Activated naive CD8-positive, alpha-beta T cell treated with anti-CD3 and anti-CD28 coated beads, Interleukin-2, amount 50 U/mL, for 16 hours (primary cell): ENCODE measurements at places on chromosomes 3 and 15.

DNA sequence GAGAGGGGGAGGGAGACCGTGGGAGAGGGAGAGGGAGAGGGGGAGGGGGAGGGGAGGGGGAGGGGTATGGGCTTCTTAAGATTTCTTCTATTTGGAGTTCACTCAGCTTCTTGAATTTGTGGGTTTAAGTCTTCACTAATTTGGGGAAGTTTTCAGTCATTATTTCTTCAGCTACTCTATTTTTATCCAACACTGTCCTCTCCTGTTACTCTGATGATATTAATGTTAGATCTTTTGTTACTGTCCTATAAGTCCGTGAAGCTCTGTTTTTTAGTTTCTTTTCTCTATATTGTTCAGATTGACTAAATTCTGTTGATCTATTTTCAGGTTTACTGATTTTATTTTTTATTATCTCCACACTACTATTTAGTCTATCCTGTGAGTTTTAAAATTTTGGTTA is 351.5 kb upstream of the TPM1 start:
- DNase-seq = no peak

DNA sequence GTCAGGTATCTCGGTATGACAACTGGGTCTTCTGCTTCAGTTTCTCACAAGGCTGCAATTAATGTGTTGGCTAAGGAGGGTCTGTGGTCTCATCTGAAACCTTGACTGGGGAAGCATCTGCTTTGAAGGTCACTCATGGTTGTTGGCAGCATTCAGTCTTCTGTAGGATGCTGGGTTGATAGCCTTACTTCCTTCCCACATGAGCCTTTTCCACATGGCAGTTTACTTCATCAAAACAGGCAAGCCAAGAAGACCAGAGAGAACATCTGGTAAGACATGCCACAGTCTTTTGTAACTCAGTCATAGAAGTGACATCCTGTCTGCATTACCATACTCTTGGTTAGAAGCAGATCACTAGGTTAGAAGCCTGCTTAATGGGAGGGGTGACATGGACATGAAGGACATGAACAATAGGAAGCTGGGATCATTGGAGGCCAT is 49.5 kb downstream of the CMC1 start:
- no peak for DNase-seq

GRCh38 chr3:123405021-123405420 is 43.9 kb downstream of the ADCY5 start:
- no peak for DNase-seq

GRCh38 chr15:68843425-68844311 is 23.0 kb upstream of the ANP32A start:
- DNase-seq = no peak

DNA sequence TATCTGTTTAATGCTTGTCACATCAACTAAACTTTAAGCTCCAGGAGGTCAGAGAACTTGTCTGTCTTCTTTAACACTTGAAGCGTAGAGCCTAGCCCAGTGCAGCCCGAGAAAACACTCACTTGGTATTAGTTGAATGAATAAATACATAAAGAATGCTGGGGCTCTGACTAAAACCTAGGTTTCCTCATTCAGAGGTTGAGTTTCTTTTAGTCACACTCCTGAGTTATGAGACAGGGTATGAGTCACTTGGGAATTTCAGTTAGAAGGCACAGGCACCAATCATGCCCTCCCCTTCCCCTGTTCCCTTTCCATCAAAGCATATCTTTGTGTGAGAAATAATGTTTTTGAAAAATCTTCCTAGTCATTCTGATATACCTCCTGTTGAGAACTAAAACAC is 589.8 kb upstream of the DPPA4 start:
- DNase-seq = no peak

DNA sequence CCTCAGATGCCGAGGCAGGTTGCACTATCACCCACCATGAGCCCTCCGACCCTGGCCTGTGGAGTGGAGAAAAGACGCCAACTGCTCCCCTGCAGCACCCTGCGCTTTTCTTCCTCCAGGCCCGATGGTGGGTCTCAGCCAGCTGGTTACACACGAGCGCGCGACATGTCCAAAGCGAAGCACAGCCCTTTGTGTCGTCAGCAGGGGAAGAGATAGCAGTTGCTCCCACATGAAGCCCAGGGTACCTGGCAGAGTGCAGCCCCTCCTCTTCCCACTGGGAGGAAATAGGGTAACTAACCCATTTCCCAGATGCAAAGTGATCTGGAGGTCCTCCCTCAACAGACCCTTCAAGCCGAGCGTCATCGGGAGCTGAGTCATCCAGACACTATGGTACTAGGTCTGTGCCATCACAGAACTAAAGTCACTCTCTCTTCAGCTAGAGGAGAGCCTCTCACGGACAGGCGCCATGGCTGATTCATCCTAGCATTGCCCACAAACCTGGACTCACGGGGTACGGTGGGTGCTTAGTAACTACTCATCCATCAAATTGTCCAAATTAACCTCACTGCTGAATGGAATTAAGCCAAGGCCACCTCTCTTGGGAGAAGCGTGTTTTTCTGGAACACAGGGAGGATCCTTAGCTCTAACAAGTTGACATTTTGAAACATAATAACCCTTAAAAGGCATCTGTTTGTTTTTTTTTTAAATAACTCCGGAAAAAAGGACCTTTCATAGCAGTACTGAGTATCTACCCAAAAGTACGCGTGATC is 45.2 kb upstream of the BDH1 start:
- no peak for DNase-seq

DNA sequence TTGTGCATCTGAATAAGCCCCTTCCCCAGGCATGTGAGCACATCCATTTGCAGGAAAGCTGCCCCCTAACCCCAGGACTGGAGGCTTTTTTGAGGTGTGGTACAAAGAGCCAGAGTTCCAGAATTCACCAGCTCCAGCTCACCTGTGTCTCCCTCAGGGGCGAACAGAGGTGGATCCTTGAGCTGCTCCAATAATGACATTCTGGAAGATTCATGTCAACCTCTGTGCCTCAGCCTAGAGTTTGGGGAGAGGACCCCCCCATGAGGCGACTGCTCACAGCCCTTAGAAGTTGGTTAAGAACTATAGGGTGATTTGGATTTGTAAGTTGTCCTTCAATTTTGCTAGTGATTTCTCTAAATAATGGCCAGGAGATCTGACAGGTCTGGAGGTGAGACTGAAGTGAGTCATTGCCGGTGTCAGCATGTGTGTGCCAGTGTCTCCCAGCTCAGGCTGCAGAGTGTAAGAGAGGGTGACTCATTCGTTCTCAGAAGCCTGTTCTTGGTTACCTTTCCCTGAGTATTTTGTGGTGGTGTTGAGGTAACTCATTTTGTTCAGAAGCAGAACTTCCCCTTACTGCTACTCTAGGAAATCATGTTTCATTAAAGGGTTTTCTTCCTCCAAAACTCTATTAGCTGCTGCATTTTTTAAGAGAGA is 136.9 kb upstream of the TOPAZ1 start:
- peak; percentile 18 for DNase-seq

GRCh38 chr15:100461049-100461448 is 67.7 kb downstream of the CERS3 start:
- no peak for DNase-seq

- DNase-seq = no peak
Observed at GRCh38 chr3:188200481-188200880, 46.5 kb downstream of the LPP start.

DNA sequence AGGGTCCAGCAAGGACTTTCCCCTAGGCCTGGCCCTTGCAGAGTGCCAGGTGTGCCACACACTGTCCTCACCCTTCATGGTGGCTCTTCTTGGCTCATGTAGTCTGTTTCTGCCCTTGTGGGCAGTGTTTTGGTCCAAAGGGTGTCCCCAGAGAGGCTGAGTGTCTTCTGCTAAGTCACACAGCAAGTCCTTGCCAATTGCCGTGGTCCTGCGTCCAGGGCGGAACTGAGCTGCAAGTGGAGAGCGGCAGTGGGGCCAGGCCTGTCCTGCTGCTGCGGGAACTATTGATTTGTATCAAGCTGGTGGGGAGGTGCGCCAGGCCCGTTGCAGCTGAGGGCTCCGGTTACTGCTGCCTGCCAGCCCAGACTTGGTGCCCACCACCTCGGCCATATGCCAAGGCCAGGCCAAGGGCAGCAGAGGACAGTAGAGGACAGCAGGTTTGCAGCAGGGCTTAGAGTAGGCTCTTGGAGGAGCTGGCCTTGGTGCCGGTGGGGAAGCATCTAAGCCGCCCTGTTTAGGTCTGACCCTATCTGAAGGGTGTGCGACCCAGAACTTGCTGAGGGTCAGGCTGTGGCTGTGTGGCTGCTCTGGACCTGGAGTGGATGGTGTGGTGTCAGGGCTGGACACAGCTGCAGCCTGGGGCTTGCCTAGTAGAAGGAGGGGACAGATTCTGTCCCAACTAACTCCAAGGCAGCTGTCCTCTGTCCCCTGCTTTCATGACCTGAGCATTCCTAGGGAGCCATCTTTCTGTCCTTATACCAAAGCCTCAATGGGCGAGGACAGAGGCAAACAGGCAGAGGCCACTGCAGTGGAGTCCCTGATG is 4.5 kb downstream of the AMIGO3 start:
- DNase-seq = no peak

DNA sequence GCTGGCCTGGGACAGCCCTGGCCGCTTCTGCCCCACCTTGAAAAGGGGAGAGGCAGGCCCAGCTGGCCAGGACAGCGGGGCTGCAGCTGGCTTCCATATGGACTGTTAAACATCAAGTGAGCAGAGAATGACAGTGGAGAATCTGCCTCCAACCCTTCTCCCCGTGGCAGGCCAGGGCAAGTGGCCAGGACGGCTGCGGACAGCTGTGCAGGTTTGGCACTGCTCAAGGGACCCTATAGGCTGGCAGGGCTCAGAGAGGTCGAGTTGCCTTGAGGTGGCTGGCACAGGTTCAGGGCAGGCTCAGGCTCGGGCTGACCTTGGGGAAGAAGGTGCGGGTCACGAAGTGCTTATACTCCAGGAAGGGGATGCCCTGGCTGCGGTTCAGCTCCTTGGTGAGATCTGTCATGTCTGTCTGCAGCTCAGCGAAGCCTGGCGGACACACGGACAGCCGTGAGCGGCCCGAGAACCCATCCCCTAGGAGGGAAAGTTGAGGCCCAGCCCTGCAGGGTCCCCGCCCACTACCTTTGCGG is 24.3 kb downstream of the H1-8 start:
- no peak for DNase-seq

DNA sequence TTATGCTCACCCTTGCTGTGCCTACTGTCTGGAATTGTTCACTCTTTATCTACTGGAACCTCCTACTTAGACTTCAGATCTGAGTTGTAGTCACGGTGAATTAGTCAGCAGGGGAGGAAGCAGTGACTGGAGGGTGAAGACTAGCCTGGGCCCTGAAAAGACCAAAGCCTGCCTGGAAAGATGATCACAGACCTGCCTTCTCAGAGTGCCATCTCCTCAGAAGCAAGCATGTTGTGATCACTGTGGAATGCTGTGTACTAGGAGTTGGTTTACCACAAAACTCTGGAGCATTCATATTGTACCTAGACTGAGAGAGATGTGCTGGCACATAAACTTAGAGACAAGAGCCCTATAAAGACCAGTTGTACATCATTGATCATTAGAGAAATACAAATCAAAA is 100.7 kb upstream of the SCN10A start:
- DNase-seq = no peak

GRCh38 chr3:100230710-100231109 is 30.1 kb upstream of the TBC1D23 start:
- no peak for DNase-seq

- DNase-seq = no peak
Observed at GRCh38 chr3:196232154-196232881, 16.0 kb downstream of the SLC51A start.

GRCh38 chr3:115715241-115715745 is 92.0 kb downstream of the GAP43 start:
- no peak for DNase-seq

DNA sequence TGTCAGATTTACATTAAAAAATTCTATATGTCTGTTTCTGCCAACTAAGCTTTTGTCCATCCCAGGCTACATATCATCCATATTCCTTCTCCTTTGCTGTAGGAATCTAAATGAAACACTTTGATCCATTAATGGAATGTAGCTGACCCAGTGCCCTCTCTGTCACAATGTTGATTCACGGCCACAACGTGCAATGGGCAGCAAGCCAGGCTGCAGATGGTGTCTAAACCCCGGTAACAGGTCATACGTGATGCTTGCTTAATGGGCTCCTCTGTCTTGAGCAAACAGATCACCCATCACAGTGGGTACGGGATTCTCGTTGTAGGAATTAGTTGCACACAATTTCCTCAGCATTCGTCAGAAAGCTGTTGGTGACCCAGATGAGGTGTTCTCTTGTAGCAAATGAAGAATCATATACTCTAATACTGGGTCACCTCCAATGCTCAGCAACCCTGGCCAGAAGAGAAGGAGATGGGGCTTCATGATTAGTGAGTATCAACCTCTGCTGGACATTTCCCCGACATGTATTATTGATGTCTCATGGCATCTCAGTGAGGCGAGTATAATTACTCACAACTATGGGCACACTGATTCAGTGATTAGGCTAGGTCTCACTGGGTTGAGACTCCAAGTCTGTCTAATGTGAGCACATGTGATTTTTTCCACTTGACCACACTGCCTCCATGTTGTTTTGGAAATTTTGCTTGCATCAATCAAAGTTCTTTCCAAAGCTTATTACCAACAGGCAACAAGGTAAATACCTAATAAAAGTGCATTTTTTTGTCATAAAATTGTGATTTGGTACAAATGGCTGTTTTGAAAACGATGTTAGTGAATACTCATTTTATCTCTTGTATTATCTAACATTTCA is 12.9 kb upstream of the DCBLD2 start:
- DNase-seq = no peak

DNA sequence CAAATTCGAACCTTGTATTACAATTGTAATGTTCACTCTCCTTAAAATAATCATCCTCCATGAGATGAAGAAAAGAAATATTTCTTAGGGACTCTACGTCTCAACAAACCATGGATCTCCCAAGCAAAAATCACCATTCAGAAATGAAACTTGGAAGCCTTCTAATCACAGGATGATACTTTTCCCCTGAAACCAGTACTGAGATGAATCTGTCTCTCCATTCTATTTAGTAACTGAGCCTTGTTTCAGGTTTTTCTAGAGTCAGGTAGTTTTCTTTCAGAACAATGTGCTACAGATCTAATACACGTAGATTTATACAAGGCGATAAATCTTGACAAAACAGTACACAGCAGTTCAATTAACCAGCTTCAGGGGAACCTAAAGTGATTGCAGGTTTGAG is 660.1 kb upstream of the CBLB start:
- DNase-seq = no peak

DNA sequence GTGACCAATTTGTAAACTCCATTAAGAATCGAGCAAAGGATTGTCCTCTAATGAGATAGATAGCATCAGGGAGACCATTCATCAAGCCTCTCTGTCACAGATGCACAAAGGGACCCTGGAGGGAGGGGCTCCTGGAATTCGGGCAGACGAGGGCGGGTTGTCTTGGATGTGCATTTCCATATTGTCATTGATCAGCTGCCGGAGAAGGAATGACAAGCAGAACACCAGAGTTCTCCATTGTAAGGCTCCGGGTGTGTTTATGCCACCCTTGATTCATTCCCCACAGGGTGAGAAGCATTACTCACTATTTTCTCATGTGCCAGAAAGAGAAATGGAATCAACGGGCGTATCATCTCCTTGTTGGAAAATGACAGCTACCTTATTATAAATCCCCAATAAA is 167.5 kb downstream of the EBLN2 start:
- no peak for DNase-seq

GRCh38 chr3:176141837-176142236 is 1055.4 kb downstream of the TBL1XR1 start:
- no peak for DNase-seq
